ENCODE measurements at places on chromosomes 13 and 19.

- DNase-seq, result no peak
Observed at GRCh38 chr19:35170359-35171061, 16.0 kb downstream of the FXYD5 start.

- DNase-seq, result no peak
Observed at GRCh38 chr13:96968027-96968426, 26.2 kb downstream of the OXGR1 start.

DNA sequence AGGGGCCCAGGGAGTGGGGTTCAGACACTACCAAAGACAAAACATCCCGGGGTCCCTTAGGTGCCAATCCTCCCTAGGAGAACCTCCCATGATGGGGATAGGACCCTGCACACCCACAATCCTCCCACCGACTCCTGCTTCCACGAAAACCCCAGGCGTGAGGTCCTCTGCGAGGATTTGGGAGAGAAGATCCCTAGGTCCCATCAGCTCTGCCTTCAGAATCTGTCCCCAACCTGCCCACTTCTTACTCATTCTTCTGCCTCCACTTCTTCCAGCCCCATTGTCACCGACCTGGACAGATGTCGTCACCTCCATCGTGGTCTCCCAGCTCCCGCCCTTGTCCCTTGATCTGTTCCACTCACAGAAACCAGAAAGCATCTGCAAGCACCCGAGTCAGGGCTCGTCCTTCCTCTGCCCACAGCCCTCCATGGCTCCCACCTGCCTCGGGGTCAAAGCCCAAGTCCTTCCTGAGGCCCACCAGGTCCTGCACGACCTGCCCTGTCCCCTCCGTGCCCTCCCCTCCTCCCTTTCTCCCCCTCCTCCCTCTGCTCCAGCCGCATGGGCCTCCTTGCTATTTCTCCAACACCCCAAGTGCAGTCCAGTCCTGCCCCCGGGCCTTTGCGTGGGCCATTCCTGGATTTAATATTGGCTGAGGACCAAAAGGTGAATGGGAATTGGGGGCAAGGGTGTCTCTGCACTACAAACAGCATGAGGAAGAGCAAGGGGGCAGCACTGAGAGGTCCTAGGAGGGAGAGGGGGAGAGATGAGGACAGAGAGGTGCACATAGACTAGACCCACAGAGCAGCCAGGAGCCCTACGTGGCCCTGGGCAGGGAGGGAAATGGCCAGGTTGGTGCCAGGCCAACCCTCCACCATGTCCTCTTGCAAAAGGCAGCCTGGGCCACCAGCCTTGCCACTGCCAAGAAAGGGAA is 51.3 kb downstream of the PTPRS start:
- no peak for DNase-seq

GRCh38 chr13:52851137-52851962 is 2.9 kb upstream of the PCDH8 start:
- DNase-seq, result no peak

GRCh38 chr13:99471221-99472121 is 29.8 kb upstream of the TM9SF2 start:
- no peak for DNase-seq

Data from non-pigmented ciliary epithelial cell (primary cell).